Prostate gland (tissue), 2 donors: ENCODE measurements at places on chromosomes 11 and 22. TPM values are rescaled to one million over a fixed set of nuclear protein-coding genes. Genes with fewer than 3 reads are reported as not detected.

The PATL1 gene
- total RNA-seq: 10.3 TPM

The SMARCB1 gene
- 136 TPM for total RNA-seq

The MUC5AC gene
- total RNA-seq: 0.05 TPM

GRCh38 chr11:64570341-64570740, 20.7 kb upstream of the SLC22A12 start:
- no peak for DNase-seq
- H3K4me3 ChIP-seq: no peak overlapping the region
- no peaks in the 10 kb centered on the region for H3K36me3 ChIP-seq
- no peak overlapping the region for H3K27ac ChIP-seq
- H3K4me1 ChIP-seq: no peaks in the 10 kb centered on the region

DNA sequence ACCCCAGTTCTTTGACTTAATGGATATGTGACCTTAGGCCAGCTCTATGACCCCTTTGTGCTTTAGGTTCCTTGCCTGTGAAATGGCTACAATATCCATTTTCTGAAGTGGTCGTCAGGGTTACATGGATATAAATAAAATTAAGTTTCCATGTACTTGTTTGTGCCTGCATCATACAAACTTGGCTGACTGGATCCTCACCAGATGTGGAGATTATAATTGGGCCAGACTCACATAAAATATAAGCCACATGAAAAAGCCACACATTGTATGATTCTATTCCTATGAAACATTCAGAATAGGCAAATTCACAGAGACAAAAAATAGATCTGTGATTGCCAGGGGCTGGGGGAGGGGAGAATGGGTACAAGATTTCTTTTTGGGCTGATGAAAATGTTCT, 100.9 kb upstream of the USP47 start:
- no peak for DNase-seq
- no peak overlapping the region for H3K27ac ChIP-seq
- H3K27me3 ChIP-seq: no peaks in the 10 kb centered on the region
- no peak overlapping the region for H3K4me3 ChIP-seq
- H3K36me3 ChIP-seq: no peaks in the 10 kb centered on the region
- H3K4me1 ChIP-seq: no peaks in the 10 kb centered on the region

- no peaks in the 10 kb centered on the region for H3K4me1 ChIP-seq
- H3K36me3 ChIP-seq: no peaks in the 10 kb centered on the region
- no peak for DNase-seq
- no peaks in the 10 kb centered on the region for H3K27me3 ChIP-seq
- H3K4me3 ChIP-seq: no peak overlapping the region
Measured at GRCh38 chr11:78216021-78216420, 27.3 kb downstream of the USP35 start.

DNA sequence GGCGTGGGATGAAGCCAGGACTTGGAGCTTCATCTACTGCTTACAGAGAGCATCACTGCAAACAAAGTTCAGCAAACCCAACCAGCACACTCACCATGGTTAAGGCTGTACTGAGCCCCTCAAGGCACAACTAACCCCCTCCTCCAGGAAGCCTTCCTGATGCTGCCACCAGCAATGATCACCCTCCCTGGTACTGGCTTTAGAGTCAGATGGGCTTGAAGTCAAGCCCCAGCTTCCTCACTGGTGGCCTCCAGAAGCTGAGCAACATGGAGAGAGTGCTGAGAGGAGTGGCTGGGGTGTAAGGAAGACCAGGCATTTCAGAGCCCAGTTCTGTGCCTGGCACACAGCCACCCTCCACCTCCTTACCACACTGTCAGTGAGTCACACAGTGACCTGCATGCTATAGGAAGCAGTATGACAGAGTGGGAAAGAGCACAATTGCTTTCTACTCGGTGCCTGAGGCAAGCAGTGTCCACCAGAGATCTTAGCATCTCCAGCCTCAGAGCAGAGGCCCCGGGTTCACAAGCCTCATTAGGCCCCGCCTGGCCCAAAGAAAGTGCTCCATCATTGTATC, 24.7 kb upstream of the BAIAP2L2 start:
- H3K36me3 ChIP-seq: no peaks in the 10 kb centered on the region
- H3K27me3 ChIP-seq: no peaks in the 10 kb centered on the region
- no peak for DNase-seq

DNA sequence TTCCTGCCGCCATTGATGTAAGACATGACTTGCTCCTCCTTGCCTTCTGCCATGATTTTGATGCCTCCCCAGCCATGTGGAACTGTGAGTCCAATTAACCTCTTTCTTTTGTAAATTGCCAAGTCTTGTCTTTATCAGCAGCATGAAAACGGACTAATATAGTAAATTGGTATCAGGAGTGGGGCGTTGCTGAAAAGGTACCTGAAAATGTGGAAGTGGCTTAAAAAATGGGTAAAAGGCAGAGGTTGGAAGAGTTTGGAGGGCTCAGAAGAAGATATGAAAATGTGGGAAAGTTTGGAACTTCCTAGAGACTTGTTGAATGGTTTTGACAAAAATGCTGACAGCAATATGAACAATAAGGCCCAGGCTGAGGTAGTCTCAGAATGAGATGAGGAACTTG, 89.7 kb downstream of the RSF1 start:
- DNase-seq: no peak
- H3K4me3 ChIP-seq: no peak overlapping the region
- no peaks in the 10 kb centered on the region for H3K36me3 ChIP-seq
- H3K4me1 ChIP-seq: no peaks in the 10 kb centered on the region

DNA sequence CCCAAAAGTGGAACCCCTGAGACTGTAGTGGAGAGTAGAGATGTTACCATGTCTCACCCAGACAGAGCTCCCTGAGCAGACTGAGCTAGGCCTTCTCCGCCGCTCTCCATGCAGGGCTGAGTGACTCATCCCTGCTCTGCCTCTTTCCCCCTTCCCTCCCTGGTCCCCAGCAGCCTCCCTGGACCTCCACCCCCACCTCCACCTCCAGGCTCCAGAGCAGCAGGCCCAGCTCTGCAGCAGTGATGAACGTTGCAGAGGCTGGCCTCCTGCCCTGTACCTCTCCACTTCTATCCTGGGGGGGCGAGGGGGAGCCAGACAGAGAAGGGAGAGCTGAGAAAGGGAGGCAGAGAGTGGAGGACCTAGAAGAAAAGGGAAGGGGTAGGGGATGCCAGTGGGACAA, 19.3 kb upstream of the ARAP1 start:
- no peak overlapping the region for H3K27ac ChIP-seq
- H3K4me3 ChIP-seq: no peak overlapping the region
- H3K27me3 ChIP-seq: no peaks in the 10 kb centered on the region
- no peak for DNase-seq
- H3K4me1 ChIP-seq: peaks cover 25% of the 10 kb centered on the region

GRCh38 chr22:47783433-47784366, 1021.2 kb downstream of the TBC1D22A start:
- no peaks in the 10 kb centered on the region for H3K27me3 ChIP-seq
- no peak overlapping the region for H3K4me3 ChIP-seq
- H3K4me1 ChIP-seq: no peaks in the 10 kb centered on the region
- no peak overlapping the region for H3K27ac ChIP-seq

GRCh38 chr22:29598684-29599020, 4.8 kb upstream of the NF2 start:
- H3K27ac ChIP-seq: no peak overlapping the region
- H3K27me3 ChIP-seq: no peaks in the 10 kb centered on the region
- DNase-seq: no peak
- H3K4me1 ChIP-seq: no peaks in the 10 kb centered on the region
- no peaks in the 10 kb centered on the region for H3K36me3 ChIP-seq
- H3K4me3 ChIP-seq: no peak overlapping the region

DNA sequence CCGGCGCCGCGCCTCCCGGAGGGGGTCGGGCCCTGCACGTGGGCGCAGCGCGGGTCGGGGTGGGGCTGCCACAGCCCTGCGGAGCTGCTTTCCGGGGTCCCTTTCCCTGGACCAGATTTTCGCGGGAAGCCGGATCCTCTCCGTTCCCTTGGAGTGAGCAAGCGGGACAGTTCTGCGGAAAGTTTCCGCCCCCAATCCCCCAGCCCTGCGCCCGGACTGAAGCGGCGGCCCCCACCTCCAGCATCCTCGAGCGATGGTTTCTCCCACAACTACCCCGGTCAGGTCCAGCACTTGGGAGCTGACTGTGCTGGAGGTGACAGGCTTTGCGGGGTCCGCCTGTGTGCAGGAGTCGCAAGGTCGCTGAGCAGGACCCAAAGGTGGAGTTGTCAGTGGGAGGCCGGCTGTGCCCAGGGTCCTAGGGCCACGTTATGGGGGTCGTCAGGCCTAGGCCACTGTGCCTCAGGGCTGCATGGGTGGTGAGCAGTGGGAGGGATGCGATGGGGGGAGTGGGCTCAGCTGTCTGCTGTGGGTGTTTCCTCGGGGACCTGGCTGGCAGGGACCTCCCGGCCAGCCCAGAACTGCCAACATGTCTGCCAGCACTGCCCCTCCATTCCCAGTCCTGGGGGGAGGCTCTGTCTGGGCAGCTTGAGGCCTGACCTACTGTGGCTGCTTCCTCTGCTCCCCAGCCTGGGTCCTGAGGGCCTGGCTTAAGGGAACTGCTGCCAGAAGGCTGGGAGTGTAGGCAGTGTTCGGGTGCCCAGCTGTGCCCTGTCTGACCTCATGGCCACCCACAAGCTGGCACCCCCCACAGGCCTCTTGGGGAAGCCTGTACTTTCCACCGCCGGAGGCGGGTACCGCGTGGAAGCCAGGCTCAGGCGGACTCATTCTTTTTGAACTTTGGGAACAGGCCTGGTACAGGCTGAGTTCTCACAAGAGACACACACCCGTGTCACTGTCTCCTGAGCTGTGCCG, 726 bp downstream of the ST3GAL4 start:
- no peaks in the 10 kb centered on the region for H3K27me3 ChIP-seq
- no peaks in the 10 kb centered on the region for H3K36me3 ChIP-seq
- peak overlapping the region; percentile 62 for H3K4me3 ChIP-seq
- DNase-seq: no peak
- peak overlapping the region; percentile 71 for H3K27ac ChIP-seq

GRCh38 chr22:35752006-35752862, 34.6 kb downstream of the APOL5 start:
- no peaks in the 10 kb centered on the region for H3K36me3 ChIP-seq
- no peak overlapping the region for H3K27ac ChIP-seq
- DNase-seq: no peak
- H3K27me3 ChIP-seq: no peaks in the 10 kb centered on the region
- H3K4me3 ChIP-seq: no peak overlapping the region

- no peaks in the 10 kb centered on the region for H3K27me3 ChIP-seq
- DNase-seq: peak; percentile 23
- H3K27ac ChIP-seq: peak overlapping the region; percentile 79
- H3K36me3 ChIP-seq: no peaks in the 10 kb centered on the region
- peak overlapping the region; percentile 94 for H3K4me3 ChIP-seq
Measured at GRCh38 chr22:46150655-46151477, 540 bp downstream of the PPARA start.

- DNase-seq: no peak
- no peaks in the 10 kb centered on the region for H3K36me3 ChIP-seq
- H3K4me1 ChIP-seq: peaks cover 13% of the 10 kb centered on the region
- peak overlapping the region; percentile 88 for H3K27ac ChIP-seq
- peak overlapping the region; percentile 61 for H3K4me3 ChIP-seq
- H3K27me3 ChIP-seq: no peaks in the 10 kb centered on the region
Measured at GRCh38 chr11:803770-804598, 1.0 kb downstream of the PIDD1 start.

DNA sequence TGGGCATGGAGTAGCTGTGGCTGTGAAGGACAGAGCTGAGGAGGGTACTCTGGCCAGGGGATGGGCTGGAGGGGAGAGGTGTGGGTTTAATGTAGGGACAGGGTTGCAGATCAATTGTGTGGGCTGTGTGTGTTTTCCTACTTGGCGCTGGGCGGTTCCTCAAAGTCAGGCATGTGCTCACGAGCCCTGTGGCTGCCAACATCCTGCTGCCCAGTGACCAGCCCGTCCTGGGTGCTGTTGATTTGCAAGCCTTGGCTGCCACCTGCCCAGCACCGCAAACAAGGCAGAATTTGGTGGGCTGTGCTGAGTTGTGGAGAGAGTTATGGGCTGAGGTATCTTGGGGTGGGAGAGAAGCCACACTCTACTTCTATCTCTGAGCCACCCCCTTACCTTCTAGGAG, 69.2 kb downstream of the SCN3B start:
- no peaks in the 10 kb centered on the region for H3K27me3 ChIP-seq
- peak; percentile 36 for DNase-seq
